ENCODE measurements at places on chromosomes 16 and 17. TPM values are rescaled to one million over a fixed set of nuclear protein-coding genes. Genes with fewer than 3 reads are reported as not detected.

TSNAXIP1 gene
- 0.95 TPM for total RNA-seq

TOX3 gene
- not detected for total RNA-seq

PRSS21 gene
- total RNA-seq, result not detected

KCNJ12 gene
- total RNA-seq, result 0.51 TPM

ABAT gene
- total RNA-seq, result 1.6 TPM

UMOD gene
- not detected for total RNA-seq

NPIPA3 gene
- 3.0 TPM for total RNA-seq

JPH3 gene
- total RNA-seq, result 0.09 TPM

ATP1B2 gene
- total RNA-seq, result not detected

GPRC5C gene
- not detected for total RNA-seq

PLCG2 gene
- 13.6 TPM for total RNA-seq

SLC38A8 gene
- total RNA-seq, result not detected

KIAA0753 gene
- total RNA-seq, result 20.1 TPM

ABCA6 gene
- total RNA-seq, result 30.5 TPM

USH1G gene
- total RNA-seq, result not detected

ARL5C gene
- not detected for total RNA-seq

MEAK7 gene
- total RNA-seq, result 19.3 TPM

CACNA1H gene
- total RNA-seq, result not detected

GALR2 gene
- total RNA-seq, result not detected

CLDN7 gene
- 27.9 TPM for total RNA-seq

HYDIN gene
- total RNA-seq, result not detected

CLEC10A gene
- total RNA-seq, result not detected
